ENCODE measurements at places on chromosomes 7 and 10.

DNA sequence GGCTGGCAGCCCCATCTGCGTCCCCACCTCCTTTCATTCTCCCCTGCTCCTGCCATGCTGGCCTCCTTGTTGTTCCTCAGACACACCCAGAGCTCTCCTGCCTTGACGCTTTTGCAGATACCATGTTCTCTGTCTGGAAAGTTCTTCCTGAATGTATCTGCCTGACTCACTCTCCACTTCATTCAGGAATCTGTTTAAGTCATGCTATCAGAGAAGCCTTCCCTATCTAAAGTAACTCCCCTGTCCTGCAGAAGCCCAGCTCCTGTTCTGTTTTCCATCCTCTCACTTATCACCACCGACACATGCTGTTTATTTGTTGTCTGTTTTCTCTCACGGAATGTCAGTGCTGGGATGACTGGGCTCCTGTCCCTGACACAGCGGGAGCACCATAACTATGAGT lies 82.0 kb downstream of the AFAP1L2 start:
- no peak for DNase-seq

GRCh38 chr10:34593930-34594329 lies 221.2 kb downstream of the PARD3 start:
- DNase-seq = no peak

DNA sequence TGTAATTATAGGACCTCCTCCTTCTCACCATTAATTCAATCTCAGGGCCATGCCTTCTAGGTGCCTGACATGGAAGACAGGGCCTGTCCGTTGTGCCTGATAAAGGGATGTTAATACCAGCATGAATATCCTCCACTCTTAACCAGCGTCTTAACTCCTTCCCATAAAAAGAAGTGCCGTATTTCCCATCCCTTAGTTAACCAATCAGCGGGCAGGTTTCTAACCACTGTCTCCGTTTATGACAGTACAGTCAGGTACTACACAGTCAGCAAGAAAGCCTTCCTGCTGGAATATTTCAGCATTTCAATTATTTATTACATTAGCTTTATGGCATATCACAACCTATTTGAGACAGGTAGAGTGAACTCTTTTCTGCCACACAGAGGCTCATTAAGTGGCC lies 308.6 kb upstream of the FZD8 start:
- no peak for DNase-seq

GRCh38 chr10:3530783-3531645 lies 254.0 kb downstream of the KLF6 start:
- DNase-seq = no peak

DNA sequence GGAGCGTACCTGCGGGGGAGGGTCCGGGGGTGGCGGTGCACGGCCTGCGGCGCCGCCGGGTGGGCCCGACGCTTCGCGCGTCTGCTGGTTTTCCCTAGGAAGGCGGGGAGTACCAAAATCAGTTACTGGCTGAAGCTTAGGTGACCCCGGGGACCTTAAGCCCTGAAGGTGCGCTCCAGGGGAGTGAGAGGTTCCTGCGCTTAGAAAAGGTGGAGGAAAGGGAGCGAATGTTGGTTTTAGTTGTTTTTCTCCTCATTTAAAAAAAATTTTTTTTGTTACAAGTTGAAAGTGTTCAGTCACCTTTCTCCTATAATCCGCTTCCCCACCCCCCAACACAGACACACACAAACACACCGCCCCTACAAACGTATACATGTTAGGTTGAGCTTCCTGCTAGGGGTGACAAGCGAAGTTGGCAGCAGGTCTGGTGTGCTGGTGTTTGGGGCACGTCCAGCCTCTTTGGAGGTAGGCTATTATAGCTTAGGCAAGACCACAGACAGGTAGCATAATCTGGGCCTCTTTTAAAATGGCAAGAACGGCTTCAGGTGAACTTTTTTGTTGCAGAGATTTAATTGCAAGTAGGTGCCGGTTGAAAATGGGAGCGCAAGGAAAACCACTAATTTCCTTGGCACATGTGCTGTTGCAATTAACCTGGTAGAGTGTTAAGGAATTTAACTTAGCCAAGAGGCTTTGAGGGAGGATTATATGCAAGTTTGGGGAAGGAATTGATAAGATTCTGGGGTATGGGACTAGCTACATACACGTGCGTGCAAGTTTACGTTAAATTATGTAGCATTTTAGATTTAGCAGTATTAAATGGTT lies 945 bp downstream of the ADD3 start:
- peak; percentile 70 for DNase-seq

DNA sequence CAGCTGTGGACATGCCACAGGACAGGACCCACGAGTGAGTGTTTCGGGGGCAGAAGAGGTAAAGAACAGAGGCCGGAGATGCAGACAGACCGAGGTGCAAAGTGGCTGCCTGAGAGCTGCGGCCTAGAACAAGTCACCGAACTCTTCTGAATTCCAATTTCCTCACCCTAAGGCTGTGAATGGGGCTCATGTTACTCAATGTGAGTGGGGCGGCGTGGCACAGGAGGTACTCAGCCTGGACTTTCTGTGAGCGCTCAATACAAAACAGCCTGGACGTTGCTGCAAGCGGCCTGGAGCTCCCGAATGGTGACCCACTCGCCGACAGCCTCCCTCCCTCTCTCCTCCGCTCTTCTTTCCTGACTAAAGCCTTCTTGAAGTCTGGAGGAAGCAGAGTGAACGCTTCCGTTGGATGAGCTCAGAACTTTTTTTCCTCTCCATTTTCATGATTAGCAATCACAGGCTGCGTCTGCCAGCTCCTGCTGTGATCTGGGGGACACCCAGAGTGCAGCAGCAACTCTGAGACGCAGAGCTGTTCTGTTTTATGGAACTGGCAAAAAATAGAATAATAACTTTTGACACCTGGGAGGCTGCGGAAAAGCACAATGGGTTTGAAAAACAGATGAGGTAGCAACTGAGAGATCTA lies 108.5 kb downstream of the PTPRN2 start:
- DNase-seq = no peak

GRCh38 chr7:129225206-129225930 lies 538 bp downstream of the AHCYL2 start:
- DNase-seq = peak; percentile 74

- peak; percentile 89 for DNase-seq
Measured at GRCh38 chr10:71638822-71639719, 80.5 kb downstream of the C10orf105 start.

DNA sequence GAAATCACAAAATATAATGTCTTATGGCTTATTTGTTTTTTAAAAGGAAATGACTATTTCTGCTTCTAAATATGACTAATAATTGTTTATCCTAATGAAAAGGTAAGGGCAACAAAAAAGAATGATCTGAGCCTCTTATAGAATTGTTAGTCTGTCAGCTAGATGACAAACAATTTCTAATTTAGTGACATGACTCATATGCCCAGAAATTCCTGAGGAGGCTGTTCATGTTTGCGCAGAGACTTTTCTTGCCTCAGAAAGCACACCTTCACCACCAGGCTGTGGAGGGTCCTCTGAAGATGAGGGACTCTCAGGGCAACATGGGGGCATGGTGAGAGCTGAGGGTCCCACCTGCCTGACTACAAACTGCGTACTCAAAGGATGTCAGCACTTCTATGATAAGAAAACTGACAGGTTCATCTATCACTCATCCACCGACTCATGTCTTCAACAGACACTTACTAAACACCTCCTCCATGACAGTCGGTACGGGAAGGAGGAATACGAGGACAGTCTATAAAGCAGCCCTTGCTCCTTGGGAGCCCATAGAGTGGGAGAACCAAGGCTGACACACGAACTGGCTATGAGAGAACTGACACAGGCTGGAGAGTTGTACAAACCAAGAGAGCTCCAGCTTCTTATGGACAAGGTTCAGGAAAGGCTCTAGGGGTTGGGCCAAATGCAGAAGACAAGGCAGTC lies 102.0 kb downstream of the PKD1L1 start:
- DNase-seq = no peak

GRCh38 chr10:67077376-67077775 lies 151.5 kb downstream of the LRRTM3 start:
- no peak for DNase-seq

- no peak for DNase-seq
Measured at GRCh38 chr7:75559355-75559975, 67.3 kb downstream of the SPDYE5 start.

DNA sequence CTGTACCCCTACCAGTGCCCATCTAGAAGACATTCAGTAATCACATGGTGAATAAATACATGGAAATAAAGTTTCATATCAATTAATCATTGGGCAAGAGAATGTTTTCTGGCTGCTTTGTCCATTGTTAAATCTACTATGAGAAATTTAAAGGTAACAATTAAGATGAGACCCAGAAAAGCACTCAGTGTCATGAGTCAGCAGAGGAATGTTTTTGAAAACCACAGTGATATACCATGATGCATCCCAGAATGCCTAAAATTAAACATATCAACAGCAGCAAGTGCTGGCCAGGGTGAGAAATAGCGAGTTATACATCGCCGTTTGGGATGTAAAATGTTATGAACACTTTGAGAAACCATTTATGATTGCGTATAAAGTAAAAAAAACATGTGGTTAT lies 825.3 kb upstream of the C7orf33 start:
- no peak for DNase-seq

DNA sequence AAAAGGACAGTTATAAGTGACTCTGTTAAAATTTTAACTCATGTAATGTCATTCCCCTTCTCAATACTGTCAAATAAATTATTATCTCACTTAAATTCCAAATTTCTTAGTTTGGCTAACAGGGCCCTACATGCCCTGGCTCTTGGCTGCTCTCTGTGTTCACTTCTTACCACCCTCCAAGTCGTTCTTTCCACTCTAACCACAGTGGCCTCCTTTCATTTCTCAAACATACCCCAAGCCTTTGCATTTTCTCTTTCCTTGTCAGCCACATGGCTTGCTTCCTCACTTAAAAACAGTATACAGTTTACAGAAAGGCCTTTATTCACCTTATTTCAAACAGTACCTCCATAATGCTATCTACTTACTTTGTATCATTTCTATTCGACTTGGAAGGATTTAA lies 737.1 kb upstream of the ZWINT start:
- no peak for DNase-seq

GRCh38 chr10:45433716-45434469 lies 59.9 kb downstream of the ALOX5 start:
- DNase-seq = no peak

GRCh38 chr10:131421381-131421780 lies 109.9 kb upstream of the TCERG1L start:
- DNase-seq = no peak

DNA sequence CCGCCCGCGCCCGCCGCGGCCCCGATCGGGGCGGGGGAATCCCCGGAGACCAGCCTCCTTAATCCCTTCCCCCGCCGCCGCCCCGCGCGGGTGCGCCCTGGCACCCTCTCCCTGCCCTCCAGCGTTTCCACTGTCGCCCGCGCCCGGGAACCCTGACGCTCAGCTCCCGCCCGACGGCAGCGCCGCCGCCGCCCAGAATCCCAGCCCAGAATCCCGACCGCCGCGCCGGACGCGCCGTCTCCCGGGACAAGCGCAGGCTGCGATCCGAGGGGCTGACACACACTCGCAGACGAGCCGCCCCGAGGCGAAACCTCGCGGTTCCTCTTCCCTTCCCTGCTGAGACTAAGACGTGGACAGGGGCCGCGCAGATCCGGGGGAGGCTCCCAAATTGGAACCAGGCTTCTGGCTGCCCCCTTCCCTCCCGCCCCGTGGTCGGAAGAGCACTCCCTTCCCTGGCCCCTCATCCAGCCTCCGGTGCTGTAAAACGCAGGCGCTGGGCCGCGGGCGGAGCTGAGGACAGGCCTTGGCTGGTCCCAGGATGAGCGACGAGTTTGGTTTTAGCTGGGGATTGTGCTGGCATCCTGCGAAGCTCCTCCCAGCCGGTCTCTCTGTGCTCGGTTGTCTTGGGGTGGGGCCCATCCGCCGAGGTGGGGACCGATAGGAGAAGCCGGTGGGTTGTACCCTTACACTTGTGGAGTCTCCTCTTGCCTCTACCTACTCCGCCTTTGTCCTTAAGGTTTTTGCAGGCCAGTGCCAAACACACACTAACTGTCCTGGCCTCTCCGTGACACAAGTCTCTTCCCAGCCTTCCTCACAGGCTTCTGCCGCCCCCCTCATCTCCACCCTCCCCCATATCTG lies 1.1 kb downstream of the MARVELD1 start:
- DNase-seq = peak; percentile 81

DNA sequence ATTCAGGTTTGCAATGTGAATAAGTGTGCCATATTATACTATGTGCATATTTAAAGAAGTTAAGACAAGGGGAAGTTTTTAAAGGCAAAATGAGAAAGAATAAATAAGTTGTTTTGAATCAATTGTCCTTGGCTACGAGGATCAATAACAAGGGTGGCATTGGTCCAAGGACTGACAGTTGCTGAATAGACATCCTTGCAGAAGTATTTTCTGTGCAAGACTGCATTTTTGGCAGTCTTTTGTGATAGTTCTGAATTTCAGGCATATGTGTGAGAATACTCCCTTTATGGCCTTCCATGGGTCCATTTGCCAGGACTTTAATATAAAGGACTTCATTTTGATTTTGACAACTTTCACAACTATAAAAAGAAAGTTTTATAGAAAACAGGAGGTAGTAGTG lies 5.4 kb upstream of the LIPA start:
- no peak for DNase-seq

GRCh38 chr10:555682-556350 lies 133.7 kb downstream of the DIP2C start:
- no peak for DNase-seq

GRCh38 chr7:43387932-43388331 lies 195.0 kb upstream of the STK17A start:
- no peak for DNase-seq

DNA sequence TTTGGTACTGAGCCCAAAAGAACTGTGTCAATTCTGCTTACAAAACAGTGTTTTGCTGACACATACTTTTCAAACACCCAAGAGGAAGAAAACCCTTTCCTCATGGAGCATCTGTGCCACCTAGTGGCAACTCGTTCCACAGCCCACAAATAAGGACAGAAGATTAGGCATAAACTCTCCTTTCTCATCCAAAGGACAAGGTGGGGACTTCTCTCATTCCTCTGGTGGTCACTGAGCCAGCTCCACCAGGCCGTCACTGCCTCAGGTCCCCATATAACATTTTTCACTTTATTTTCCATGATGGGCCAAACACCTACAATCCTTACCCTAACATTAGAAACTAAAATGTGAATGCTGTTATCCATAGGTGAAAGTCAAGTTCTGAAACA lies 76.9 kb downstream of the RNF216 start:
- peak; percentile 91 for DNase-seq

- no peak for DNase-seq
Measured at GRCh38 chr7:28903730-28904577, 54.2 kb downstream of the TRIL start.

- no peak for DNase-seq
Measured at GRCh38 chr7:34841326-34841725, 183.3 kb downstream of the NPSR1 start.

- no peak for DNase-seq
Measured at GRCh38 chr10:49076319-49076718, 39.0 kb downstream of the VSTM4 start.

Measured in Peyer's patch (tissue), 4 donors.